Neural cell (in vitro differentiated cells): ENCODE measurements at places on chromosomes 4 and X. TPM values are rescaled to one million over a fixed set of nuclear protein-coding genes. Genes with fewer than 3 reads are reported as not detected.

Gene BBS12
- 3.7 TPM in 2 replicates for polyA plus RNA-seq

Gene CDX4
- polyA plus RNA-seq = not detected in 2 replicates

Gene ASB5
- 1.8 TPM in 1 of 2 replicates, not detected in the other for polyA plus RNA-seq

Gene LIN54
- 7.3 and 9.1 TPM in 2 replicates for polyA plus RNA-seq

Gene EDA
- polyA plus RNA-seq = 1.1 and 1.3 TPM in 2 replicates

Gene BANK1
- polyA plus RNA-seq = 0.18 TPM in 1 of 2 replicates, not detected in the other

Gene PPP1R2C
- not detected in 2 replicates for polyA plus RNA-seq

Gene C1QTNF7
- polyA plus RNA-seq = not detected in 2 replicates

Gene CXCL9
- polyA plus RNA-seq = not detected in 2 replicates

Gene PLXNB3
- 0.48 and 0.76 TPM in 2 replicates for polyA plus RNA-seq

Gene TRO
- 361 and 487 TPM in 2 replicates for polyA plus RNA-seq

Gene SULT1E1
- polyA plus RNA-seq = not detected in 2 replicates

Gene PABPC5
- 1.6 and 2.7 TPM in 2 replicates for polyA plus RNA-seq

Gene HADH
- 25.7 and 29.6 TPM in 2 replicates for polyA plus RNA-seq

Gene ARHGEF38
- polyA plus RNA-seq = not detected in 2 replicates

Gene JCHAIN
- not detected in 2 replicates for polyA plus RNA-seq

Gene TLR3
- polyA plus RNA-seq = not detected in 2 replicates
